ENCODE measurements at places on chromosomes 4 and X.

- no peak for DNase-seq
Observed at GRCh38 chrX:49809891-49810632, 19.0 kb upstream of the PAGE4 start.

DNA sequence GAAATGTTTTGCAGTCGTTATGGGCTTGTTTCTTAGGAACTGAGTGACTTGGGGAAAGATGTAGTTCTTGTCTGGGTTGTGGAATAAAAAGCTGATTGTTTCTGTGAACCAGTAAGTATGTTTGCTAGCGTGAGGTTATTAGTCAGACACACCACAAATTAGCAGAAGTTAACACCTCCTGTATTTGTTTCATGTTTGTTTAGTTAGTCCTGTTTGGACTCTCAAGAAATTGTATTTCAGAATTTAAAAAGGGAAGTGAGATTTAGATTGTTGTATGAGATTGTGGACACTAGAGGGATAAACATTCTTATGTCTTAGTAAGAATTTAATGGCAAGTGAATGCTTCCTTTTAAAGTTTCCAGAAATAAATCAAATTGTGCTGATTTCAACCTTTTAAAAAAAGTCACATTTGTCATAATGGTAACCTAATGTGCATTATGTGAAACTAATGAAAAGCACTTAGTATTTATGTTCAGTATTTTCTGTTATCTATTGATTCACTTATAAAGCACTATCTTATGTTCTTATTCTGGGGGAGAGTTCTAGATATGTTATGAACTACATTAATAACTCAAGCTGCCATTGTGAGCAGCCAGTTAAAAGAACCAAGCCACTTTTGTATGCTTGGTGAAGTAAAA, 25.6 kb downstream of the ATP10D start:
- peak; percentile 62 for DNase-seq

- peak; percentile 48 for DNase-seq
Observed at GRCh38 chr4:99395595-99396364, 39.4 kb downstream of the ADH7 start.

DNA sequence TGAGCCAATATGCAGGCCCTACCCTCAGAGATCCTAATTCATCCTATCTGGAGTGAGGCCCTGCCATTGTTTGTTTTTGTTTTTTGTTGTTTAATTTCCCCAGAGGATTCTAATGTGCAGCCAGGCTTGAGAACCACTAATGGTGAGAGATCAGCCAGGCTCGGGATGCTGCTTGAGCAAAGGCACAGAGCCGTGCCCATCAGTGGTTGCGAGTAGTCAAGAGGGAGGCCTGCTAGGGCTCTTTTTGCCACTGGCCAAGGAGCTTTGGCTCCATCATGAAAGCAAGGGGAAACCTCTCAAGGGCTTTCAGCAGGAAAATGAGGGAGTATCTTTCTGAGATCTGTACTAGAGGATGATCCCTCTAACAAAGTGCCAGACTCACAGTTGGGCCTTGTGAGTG, 2.7 kb downstream of the TCEANC start:
- DNase-seq, result no peak

DNA sequence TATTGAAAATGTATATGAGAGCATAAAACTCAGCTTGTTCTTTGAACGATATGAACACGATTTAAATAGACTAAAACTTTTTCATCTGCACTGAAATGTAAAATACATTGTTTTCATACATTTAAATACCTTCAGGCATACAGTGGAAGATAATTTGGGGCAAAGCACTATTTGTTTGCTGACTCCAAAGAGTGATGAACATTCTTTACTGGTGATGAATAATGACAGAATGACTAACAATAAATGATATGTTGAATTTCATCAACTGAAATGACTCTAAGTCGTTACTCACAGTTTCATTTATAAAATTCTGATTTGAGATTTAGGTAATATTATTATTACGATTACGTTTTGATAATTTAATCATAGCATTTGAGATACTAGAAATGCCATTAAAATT, 1160.1 kb downstream of the NLGN4X start:
- DNase-seq, result no peak

DNA sequence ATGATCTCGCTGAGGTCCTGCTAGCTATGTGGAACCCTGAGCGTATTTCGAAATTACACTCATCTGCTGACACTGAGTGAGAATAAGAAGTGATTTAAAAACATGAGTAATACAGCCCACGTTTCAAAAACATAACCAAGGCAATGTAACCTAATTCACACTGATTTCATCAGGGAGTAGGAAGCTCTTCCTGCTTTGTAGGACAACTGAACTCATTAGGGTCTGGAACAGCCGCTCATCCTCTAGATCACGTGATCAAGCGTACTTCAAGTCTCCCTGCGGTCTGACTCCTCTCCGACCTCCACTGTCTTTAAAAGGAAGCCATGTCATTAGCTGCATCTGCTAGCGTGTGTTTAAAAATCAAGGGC, 138.0 kb downstream of the NSUN7 start:
- DNase-seq, result peak; percentile 97

Measured in choroid plexus epithelial cell (primary cell).